ENCODE measurements at places on chromosomes 6 and 20.

- DNase-seq: no peak
These were observed 37.6 kb downstream of the HTR1B start for GRCh38 chr6:77425671-77426070.

- DNase-seq: no peak
These were observed 256.5 kb upstream of the PRND start for GRCh38 chr20:4465212-4465611.

DNA sequence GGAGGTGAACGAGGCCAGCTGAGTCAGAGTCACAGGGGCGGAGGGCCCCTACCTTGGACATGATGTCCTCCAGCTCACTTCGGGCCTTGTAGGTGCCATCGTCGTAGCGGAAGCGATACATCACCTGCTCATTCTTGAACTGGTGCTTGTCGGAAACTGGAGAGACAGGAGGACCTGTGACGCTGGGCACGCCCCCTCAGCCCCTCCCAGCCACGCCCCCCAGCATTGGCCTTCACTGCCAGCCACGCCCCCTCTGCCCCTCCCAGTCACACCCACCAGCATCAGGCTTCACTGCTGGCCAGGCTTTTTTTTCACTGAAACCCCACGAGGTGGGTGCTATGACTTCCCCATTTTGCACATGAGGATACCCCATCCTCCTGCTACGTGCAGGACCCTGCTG lies 148.2 kb downstream of the PREX1 start:
- DNase-seq: no peak

DNA sequence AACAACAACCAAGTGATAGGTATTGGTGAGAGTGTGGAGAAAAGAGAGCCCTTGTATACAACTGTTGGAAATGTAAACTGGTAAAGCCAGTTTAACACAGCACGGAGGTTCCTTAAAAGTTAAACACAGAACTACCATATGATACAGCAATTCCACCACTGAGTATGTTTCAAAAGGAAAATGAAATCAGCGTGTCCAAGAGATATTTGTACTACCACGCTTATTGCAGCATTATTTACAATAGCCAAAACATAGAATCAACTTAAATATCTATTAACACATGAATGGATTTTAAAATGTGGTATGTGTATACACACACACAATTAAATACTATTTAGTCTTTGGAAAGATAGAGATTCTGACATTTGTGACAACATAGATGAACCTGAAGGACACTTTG lies 1.1 kb downstream of the PTCHD4 start:
- DNase-seq: no peak

- no peak for DNase-seq
These were observed 2.7 kb downstream of the FOXA2 start for GRCh38 chr20:22581437-22582385.

- DNase-seq: no peak
These were observed 258.7 kb downstream of the LRFN2 start for GRCh38 chr6:40328386-40328985.

DNA sequence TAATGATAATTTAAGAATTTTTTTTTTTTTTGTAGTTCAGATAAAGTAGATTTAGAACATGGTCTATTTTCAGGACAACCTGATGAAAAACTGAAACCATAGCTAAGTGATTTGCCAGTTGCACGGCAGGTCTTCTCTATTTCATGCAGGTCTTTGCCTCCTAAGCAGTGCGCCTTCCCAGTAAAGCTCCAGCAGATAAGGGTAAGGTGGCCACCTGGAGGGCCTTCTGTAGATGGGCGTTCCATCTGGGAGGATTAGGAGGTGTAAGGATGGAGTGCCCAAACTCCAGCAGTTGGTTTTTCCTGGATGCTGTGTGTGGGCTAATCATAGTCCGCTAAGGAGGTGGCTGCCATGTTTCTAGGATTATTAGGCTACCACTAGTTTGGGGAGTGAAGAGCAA lies 107.1 kb downstream of the ARID1B start:
- DNase-seq: no peak

DNA sequence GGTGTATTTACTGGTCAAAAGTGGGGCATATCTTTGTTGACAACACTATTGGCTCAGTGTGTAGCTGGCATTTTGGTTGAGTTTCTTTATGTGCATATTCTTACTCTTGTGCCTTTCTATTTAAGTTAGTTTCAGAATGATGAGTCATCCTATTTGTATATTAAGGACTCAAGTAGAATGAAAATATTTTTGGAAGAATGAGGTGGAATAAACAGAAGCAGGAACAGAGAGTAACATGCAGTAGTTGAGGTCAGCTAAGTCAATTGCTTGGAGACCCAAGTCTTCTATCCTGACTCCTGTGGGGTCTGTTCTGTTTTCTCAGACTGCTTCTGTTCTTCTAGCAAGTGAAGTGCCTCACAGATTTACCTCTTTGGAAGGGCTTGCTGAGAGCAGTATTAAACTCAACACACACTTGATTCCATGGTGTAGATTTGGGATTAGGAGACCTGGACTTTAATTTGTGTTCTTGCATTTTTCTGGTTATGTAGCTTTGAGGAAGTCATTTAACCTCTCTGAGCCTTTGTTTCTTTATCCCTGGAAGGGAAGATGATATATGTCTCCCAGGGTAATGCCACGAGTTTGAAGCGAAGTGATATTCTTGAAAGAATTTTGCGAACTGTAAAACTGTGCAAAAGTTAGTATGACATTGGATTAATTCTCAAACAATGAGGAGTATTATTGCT lies 324.3 kb downstream of the QKI start:
- DNase-seq: no peak

DNA sequence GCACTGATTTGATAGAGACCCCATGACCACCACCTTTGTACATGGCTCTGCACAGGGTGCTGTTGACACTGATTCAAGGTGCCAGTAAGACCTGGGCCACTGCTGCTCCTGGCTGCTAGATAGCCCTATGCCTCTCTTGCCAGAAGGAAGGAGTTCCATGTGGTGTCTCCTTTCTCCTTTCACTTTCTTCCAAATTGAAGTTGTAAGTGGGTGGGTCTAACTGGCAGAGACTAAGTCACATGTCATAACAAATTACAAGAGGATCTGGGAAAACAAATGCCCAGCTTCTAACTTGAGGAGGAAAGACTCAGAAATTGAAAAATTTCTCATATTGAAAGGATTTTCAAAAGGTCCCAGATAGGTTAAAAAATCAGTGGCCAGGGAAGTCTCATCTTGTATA lies 116.8 kb downstream of the TFAP2B start:
- DNase-seq: no peak

GRCh38 chr6:150492941-150493340 lies 106.7 kb upstream of the PLEKHG1 start:
- no peak for DNase-seq

GRCh38 chr6:24980507-24981385 lies 45.0 kb upstream of the RIPOR2 start:
- no peak for DNase-seq

DNA sequence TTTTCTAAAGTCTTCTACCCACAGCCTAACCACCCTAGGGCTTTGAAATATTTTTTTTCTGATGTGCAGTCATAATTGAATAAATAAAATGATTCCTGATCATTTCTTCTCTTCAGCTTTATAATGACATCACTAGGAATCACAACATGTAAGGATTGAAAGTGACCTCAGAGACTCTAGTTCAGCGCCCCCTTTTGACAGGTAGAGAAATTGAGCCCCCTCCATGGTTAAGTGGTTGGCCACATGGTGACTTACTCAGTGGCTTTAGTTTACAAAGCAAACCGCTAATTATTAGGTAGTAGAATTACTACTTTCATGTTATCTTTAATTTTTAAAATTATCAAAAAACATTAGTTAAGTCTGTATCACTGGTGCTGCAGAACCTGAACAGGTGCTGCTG lies 13.3 kb upstream of the SLC2A12 start:
- DNase-seq: no peak

- DNase-seq: no peak
These were observed 144.2 kb downstream of the TBXT start for GRCh38 chr6:166023273-166023989.

DNA sequence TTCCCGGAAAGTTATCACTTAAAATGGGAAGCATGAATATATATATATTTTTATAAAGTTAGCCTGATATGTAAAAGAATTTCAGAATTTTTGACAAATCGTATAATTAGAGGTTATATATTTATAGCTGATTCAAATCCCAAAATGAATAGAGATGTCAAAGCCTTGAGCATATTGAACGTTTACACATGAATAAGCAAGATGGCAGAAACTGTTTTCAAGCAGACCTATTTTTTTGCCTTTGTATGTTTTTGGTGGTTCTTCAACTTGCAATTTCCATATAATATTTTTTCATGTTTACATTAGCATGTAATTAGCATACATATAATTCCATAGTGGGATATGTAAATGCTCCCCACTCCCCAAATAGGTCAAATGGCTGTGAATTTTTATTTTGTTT lies 189.9 kb downstream of the PRL start:
- DNase-seq: no peak

- peak; percentile 73 for DNase-seq
These were observed at the start of gene SOD2 for GRCh38 chr6:159693128-159693893. Gene SOD2 (minus strand): TSS chr6:159693241. CDS start chr6:159693167, 74 bp downstream.

GRCh38 chr6:105695461-105695860 lies 292.6 kb upstream of the PREP start:
- DNase-seq: no peak

- no peak for DNase-seq
These were observed 299.1 kb downstream of the CLVS2 start for GRCh38 chr6:123295181-123295580.

DNA sequence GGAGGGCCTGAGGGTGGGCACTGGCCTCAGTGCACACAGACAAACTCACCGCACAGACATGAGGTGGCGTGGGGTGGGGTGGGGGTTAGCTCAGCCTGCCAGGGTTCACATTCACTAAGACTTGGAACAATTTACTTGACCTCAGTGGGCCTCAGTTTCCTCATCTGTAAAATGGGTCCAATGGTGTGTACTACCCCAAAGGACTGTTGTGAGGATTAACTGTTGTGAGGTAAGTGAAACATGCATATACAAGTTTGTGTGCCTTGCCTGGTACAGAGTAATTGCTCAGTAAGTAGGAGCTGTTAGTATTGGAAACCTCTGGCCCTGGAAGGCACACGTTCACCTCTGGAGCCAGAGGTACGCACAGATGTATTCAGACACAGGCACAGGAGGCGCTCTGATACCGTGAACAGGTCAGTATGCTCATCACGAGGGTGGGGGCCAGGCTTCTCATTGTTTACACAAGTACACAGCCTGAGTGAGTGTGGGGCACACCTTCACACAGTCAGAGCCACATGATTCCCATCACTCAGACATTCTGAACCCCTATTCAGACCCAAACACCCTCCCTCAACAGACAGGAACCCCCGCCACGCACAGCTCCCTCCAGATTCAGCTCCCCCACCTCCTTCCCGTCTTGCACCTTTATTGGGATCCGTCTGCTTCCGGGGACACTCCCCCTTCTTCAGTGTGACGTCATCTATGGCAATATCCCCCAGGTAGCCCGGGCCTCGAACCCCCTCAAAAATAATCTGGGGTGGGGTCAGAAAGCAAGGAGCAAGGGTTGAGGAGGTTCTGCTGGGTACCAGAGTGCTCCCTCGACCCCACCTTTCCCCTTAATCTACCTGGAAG lies 59.9 kb downstream of the MDGA1 start:
- DNase-seq: no peak

- DNase-seq: no peak
These were observed 244.1 kb upstream of the QKI start for GRCh38 chr6:163170294-163170883.

DNA sequence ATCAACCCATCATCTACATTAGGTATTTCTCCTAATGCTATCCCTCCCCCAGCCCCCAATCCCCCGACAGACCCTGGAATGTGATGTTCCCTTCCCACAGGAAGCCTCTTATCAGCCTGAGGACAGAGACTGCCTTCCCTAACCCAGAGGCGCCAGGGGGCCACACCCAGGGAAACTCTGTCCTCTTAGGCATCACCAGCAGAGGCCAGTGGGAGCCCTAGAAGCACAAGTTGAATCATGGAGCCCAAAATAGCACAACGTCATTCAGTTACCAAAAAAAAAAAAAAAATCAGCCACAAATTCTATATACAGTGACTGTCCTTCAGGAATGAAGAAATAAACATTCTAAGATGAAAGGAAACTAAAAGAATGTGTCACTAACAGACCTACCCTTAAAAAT lies 625.7 kb downstream of the TFAP2A start:
- DNase-seq: no peak

DNA sequence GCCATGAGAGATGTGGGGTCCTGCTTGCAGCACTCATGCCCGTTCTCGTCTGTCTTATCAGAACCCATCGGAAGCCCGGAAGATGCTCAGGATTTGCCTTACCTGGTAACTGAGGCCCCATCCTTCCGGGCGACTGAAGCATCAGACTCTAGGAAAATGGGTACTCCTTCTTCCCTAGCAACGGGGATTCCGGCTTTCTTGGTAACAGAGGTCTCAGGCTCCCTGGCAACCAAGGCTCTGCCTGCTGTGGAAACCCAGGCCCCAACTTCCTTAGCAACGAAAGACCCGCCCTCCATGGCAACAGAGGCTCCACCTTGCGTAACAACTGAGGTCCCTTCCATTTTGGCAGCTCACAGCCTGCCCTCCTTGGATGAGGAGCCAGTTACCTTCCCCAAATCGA lies 8.3 kb downstream of the PI16 start:
- DNase-seq: no peak

DNA sequence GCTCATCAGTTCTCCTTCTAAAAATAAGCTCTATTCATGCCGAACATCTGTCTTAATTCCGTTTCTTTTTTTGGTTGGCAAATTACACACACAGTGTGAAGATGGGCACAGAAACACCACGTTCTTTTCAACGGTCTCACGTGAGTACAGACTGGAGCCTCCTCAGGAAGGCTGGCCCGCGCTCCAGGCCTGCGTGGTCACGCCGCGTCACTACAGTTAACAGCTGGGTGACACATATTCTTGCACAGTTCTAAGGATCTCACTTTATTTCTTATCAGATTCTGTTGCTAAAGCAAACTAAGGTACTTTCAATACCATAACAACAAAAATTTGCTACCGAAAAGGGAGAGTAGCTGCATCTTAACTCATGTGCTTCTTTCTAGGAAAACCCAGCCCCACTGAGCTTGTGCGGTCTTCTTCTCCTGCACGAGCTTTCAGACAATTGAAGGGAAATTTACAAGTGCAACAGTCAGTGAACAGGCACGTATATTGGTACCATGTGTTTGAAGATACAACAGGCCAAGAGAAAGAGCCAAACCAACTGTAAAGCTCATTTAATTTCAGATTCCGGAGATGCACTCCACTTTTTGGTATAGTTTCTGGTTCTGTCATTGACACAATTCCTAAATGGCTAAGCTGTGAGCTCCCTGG lies 55.6 kb upstream of the MPC1 start:
- DNase-seq: no peak

- no peak for DNase-seq
These were observed 87.0 kb downstream of the PPP1R3G start for GRCh38 chr6:5172041-5172653.

GRCh38 chr20:38228436-38228835 lies 32.1 kb downstream of the KIAA1755 start:
- DNase-seq: no peak

All from amygdala (tissue), 56 donors.